ENCODE measurements at places on chromosomes 3 and 15. TPM values are rescaled to one million over a fixed set of nuclear protein-coding genes. Genes with fewer than 3 reads are reported as not detected.

The ADCY5 gene
- 4.4 TPM for polyA plus RNA-seq

The SLC27A2 gene
- polyA plus RNA-seq = 2.0 TPM

The SNUPN gene
- 11.1 TPM for polyA plus RNA-seq

The HESX1 gene
- 0.51 TPM for polyA plus RNA-seq

The DCBLD2 gene
- polyA plus RNA-seq = 3.0 TPM

The CHRD gene
- polyA plus RNA-seq = 2.2 TPM

The GOLGA8G gene
- polyA plus RNA-seq = not detected

The HTR3E gene
- polyA plus RNA-seq = not detected

The IGSF10 gene
- 0.74 TPM for polyA plus RNA-seq

The SAMD7 gene
- polyA plus RNA-seq = not detected

The CCR8 gene
- 0.06 TPM for polyA plus RNA-seq

The CAMK2N2 gene
- polyA plus RNA-seq = 0.12 TPM

The GABRG3 gene
- polyA plus RNA-seq = not detected

The NR2E3 gene
- 0.25 TPM for polyA plus RNA-seq

The TBL1XR1 gene
- polyA plus RNA-seq = 19.3 TPM
